ENCODE measurements at places on chromosomes 7 and 10.

- DNase-seq = no peak
Observed at GRCh38 chr10:120132811-120133210, 240.3 kb downstream of the SEC23IP start.

DNA sequence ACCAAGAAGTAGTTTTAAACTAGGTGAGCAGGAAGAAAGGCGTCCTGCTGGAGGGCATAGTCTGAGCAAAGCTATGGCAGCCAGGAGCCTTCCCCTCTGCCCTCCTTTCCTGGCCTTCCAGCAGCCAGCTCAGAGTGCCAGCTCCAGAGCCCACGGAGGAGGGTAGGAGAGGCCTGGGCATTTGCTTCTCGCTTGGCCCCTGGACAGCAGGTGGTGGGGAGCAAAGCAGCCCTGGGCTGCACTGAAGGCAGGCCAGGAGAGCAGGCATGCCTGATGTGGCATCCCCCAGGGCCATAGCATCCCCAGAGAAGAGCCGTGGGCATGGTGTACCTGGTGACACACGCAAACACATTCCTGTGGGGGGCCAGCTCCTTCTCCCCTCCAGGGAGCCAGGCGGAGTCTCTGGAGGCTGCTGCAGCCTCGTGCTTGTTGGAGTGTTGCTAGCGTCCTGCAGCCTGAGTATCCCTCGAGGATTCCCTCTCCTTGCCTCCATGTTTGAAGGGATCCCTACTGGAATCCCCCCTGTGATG, 43.9 kb downstream of the CDH23 start:
- no peak for DNase-seq

- DNase-seq = no peak
Observed at GRCh38 chr10:91800182-91800581, 2.0 kb downstream of the TNKS2 start.

GRCh38 chr10:108905171-108905570, 1018.1 kb downstream of the XPNPEP1 start:
- DNase-seq = no peak

DNA sequence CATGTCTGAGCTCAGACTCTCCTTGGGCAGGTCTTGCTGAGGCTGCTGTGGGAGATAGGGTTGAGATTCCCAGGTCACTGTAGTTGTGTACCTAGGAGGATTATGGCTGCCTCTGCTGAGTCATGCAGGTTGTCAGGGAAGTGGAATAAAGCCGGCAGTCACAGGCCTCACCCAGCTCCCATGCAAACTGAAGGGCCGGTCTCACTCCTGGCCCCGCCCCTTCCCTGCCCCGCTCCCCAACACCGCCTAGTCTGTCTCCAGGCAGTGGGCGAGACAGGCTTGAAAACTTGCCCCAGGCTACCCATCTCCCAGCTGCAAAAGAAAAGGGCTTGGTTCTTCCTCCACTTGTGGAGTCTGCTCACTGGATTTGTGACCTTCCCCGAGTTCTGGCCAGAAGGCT, 41.6 kb upstream of the SDHAF3 start:
- peak; percentile 44 for DNase-seq

- no peak for DNase-seq
Observed at GRCh38 chr10:86753051-86753450, 3.4 kb upstream of the BMPR1A start.
